ENCODE measurements at places on chromosomes 2 and 18. TPM values are rescaled to one million over a fixed set of nuclear protein-coding genes. Genes with fewer than 3 reads are reported as not detected.

INPP4A gene
- total RNA-seq = 51.6 TPM

TMEM247 gene
- not detected for total RNA-seq

TMEFF2 gene
- total RNA-seq = not detected

ACMSD gene
- total RNA-seq = not detected

OR6B3 gene
- total RNA-seq = not detected

PARD3B gene
- total RNA-seq = 0.96 TPM

LYPD6 gene
- total RNA-seq = not detected

PCARE gene
- total RNA-seq = not detected

MAP3K19 gene
- not detected for total RNA-seq

TLX2 gene
- 2.4 TPM for total RNA-seq

COL3A1 gene
- not detected for total RNA-seq

UGT1A8 gene
- total RNA-seq = not detected

DNA sequence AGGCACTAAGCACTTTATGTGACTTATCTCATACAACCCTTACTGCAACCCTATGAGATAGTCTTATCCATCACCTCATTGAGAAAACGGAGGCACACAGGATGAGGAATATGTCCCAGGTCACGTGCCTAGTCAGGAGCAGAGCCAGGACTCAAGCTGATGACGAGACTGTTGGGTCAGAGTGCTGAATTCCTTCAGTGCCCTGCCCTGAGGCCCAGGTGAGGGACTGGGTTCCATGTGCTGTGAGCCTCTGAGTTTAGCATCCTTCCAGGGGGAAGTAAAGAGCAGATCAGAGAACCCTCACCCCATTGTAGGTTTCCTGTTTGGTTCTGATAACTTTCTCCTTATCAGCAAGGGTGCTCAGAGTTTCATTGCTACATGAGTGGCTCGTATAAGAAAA, 11.7 kb upstream of the EDAR start:
- no peak for DNase-seq

GRCh38 chr2:9249020-9249800, 42.6 kb downstream of the ASAP2 start:
- DNase-seq = no peak

GRCh38 chr2:3173031-3173430, 204.6 kb downstream of the EIPR1 start:
- DNase-seq = no peak

DNA sequence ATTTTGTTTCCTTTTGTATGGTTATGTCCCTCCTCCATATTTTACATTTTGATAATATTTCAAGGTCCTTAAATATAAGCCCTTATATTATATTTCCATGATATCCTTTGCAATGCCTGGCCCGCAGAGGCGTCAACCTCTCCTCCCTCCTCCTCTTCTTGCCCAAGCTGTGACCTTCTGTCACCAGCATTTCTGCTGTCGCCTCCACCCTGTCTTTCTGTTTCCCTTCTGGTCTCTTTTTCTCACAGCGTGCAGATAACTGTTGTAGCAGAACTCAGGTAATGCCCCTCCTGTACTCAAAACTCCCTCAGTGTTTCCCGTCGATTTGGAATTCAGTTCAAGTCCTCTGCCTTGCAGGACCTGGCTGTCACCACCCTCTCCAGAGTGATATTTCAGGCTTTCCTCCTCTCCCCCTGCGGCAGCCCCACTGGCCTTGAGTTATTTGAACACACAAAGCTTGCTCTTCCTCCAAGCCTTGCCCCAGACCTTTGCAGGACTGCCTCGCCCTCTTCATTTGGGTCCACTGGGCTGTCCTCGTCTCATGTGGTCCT, 709.3 kb downstream of the DCDC2C start:
- DNase-seq = no peak

DNA sequence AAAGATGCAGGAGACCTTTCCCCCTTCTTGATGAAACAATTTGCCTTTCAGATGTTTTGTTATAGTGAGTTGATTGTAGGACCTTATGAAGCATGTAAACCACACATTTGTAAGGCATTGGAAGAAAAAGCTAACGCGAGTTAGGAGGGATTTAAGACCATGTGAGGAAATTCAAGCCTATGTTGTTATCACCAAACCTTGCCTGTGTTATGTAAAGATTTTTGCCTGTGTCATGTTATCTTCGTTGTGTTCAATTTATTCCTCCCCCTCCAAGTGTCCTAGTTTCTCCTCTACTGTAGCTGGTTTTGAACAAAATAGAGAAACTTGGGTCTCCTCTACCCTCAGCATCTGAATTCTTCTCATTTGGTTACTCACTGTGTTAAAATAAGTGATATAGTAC, 173.0 kb downstream of the NEDD4L start:
- DNase-seq = no peak

GRCh38 chr18:43277164-43277600, at the start of gene SYT4:
SYT4 (minus strand) TSS chr18:43277490; CDS start chr18:43277281, 209 bp downstream.
- DNase-seq = no peak

GRCh38 chr18:23462876-23463275, 9.8 kb downstream of the RIOK3 start:
- DNase-seq = no peak

- DNase-seq = no peak
Observed at GRCh38 chr2:196079052-196079451, 10.4 kb upstream of the DNAH7 start.

DNA sequence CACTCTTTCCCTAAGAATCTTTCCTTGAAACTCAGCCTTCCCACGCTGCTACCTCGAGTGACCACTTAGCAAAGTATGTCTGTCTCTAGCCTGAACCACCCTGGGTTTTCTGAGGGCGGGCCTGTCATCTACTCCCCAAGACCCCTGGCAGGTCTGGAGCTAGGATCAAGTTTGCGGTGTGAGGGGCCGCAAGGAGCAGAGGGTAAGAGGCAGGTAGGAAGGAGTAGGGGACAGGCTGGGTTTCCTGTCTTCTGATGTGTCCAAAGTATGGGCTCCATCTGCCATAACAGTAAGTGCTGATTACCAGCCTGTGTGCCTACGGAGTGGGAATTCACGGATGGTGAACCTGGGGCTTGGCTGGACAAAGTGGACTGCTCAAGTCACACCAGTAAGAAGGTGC, 25.4 kb downstream of the ZFP36L2 start:
- no peak for DNase-seq

GRCh38 chr2:158637357-158637756, 157.8 kb upstream of the DAPL1 start:
- DNase-seq = no peak

GRCh38 chr2:36453652-36454051, 98.1 kb downstream of the CRIM1 start:
- no peak for DNase-seq

GRCh38 chr2:183157131-183157530, 32.9 kb downstream of the NUP35 start:
- DNase-seq = no peak

- no peak for DNase-seq
Observed at GRCh38 chr2:142858961-142859360, 18.5 kb upstream of the KYNU start.

- no peak for DNase-seq
Observed at GRCh38 chr2:38636069-38636468, 29.8 kb upstream of the GALM start.

DNA sequence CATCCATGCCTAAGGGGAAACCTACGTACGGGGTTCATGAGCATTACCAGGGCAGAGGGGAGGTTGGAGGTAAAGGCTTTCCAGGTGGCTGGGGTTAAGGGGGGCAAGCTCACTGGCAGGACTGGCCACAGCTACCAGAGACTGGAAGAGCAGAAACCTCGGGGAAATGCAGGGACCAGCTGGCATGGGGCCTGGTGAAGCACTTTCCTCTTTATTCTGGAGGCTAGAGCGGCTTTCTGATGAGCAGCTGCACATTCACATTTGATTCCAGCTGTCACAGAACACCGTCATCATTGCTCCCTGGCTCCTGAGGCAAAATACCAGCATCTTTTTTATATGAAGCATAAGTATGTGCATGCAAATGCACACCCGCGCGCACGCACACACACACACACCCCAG, 28.7 kb upstream of the LRRC30 start:
- no peak for DNase-seq

DNA sequence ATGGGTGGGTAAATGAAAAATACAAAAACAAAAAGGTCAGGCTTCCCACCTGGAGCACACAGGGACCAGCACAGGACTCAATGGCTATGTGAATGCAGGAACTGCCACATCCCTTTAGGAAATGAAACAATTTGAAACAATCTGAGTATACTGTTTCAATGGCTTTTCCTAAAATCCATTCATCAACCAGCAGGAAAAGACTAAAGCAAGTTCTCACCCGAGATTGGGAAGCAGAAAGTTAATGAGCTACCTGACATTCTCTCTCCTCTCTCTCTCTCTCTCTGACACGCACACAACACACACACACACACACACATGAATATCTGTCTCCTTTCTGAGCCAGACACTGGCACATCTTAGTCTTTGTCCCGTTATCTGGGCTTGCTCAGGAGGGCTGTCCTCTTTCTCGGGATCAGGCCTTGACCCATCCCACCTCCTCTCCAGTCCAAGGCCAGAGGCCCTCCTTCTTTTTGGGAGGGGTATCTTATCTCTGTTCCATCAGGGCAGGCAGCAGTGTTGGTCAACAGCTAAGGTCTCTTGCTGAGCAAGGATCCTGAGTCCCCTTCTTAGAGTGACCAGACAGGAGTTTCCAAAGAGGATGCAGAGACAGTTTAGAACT, 11.6 kb upstream of the LRRFIP1 start:
- DNase-seq = no peak

DNA sequence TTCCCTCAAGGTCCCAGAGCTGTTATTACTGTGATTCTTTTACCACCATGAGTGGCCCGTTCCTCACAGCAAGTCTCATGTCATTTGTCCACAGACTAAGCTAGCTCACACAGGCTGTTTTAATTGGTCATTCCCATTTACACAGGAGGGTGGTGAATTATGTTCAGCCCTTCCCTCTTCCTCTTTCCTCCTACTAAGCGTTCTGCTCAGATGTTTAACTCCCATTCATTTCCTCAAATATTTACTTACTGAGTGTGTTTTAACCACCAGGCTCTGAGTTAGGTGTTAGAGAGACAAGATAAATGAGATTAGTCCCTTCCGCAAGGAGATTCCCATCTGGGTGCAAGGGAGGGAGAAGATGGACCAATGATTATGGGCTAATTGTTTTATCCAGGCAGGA, 403.6 kb upstream of the ACVR2A start:
- no peak for DNase-seq

GRCh38 chr2:69089266-69089665, 76.3 kb downstream of the ANTXR1 start:
- DNase-seq = no peak

GRCh38 chr2:27123302-27124150, at the start of gene ABHD1:
ABHD1 (plus strand) TSS chr2:27123815; CDS start chr2:27123949, 134 bp downstream.
- peak; percentile 75 for DNase-seq

Data from activated T-cell treated with anti-CD3 and anti-CD28 coated beads, Interleukin-2, amount 50 U/mL, for 72 hours (primary cell).